Mucosa of gallbladder (tissue), 1 donor: ENCODE measurements at places on chromosomes 2 and 18. TPM values are rescaled to one million over a fixed set of nuclear protein-coding genes. Genes with fewer than 3 reads are reported as not detected.

Gene NT5DC4
- total RNA-seq = 0.12 TPM

Gene IL36B
- not detected for total RNA-seq

Gene NEU2
- total RNA-seq = not detected

Gene NAT8
- 2.4 TPM for total RNA-seq

Gene WDR54
- total RNA-seq = 38.1 TPM

Gene FRZB
- 46.5 TPM for total RNA-seq

Gene SRD5A2
- 0.09 TPM for total RNA-seq

Gene PNPT1
- 15.9 TPM for total RNA-seq

Gene IKZF2
- total RNA-seq = 12.7 TPM

Gene C1QL2
- total RNA-seq = not detected

Gene ALLC
- 0.81 TPM for total RNA-seq

Gene TUBA4B
- total RNA-seq = not detected

Gene CD207
- total RNA-seq = 0.52 TPM

Gene LIMS3
- 3.1 TPM for total RNA-seq

Gene SLC16A14
- 8.8 TPM for total RNA-seq

Gene HOXD12
- not detected for total RNA-seq

Gene RAB6C
- 0.23 TPM for total RNA-seq

Gene SFTPB
- 11.5 TPM for total RNA-seq

Gene CFAP65
- total RNA-seq = 0.29 TPM

Gene CAPN14
- total RNA-seq = 0.14 TPM
